GM18507 (cell line): ENCODE measurements at places on chromosomes 6 and 20.
A peak's percentile ranks its signal among the peaks of the same experiment; 100 is the strongest.

- no peak for DNase-seq
Measured at GRCh38 chr20:8860011-8860495, 208.8 kb upstream of the PLCB4 start.

- no peak for DNase-seq
Measured at GRCh38 chr6:125363039-125363823, 61.5 kb upstream of the HDDC2 start.

- no peak for DNase-seq
Measured at GRCh38 chr6:160005861-160006540, 37.1 kb downstream of the IGF2R start.

DNA sequence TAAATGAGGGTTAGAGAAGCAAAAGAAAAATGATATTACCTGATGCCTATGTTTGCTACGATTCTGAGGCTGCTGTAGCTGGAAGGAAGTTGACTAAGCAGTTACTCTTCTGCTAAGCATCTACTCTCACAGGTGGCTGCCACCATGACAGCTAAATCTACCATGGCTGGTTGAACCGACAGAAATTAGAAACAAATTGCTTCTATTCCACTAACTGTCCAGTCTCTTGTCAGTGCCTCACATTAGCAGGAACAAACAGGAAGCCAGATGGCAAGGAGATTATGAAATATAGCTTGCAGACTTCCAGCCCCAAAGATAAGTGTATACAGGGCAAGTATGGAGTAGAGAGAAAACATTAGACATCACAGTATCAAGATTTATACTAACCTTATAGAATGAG, 59.4 kb upstream of the TMEM200A start:
- DNase-seq: no peak

DNA sequence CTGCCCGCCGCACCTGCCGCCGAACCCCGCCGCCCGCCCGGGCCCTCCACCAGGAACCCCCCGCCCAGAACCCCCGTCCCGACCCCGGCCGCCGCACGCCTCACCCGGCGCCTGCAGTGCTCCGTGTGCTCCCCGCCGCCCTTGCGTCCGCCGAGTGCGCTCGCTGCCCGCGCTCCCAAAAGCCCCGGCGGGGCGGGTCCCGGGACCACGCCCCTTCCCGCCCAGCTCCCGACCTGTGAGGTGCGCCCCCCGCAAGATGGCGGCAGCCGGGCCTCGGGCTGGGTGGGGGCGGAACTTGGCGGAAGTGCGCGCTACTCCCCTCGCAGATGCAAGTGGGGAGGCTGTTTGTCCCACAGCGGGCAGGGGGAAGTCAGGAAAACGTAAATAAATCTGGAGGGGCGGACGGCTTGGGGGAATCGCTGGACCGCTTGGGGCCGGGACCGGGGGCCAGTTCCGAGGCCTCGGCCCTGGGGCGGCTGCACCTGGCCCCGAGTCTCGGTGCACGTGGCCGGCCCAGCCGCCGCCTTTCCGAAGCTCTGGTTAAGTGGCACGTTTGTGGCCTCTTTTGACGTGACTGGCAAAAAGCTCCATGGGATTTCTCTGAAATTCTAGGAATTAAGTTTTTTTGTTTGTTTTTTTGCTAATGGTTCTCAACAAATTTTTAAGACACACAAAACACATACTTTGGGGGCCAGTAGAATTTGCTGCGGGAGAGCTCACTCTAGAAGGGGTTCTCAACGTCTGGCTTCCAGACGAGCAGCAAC, at the start of gene EZR:
Gene EZR (minus strand): TSS at position 156 of the 764 bp plus-strand sequence. CDS start 1,275 bp downstream, outside the sequence.
- DNase-seq: peak; percentile 81

DNA sequence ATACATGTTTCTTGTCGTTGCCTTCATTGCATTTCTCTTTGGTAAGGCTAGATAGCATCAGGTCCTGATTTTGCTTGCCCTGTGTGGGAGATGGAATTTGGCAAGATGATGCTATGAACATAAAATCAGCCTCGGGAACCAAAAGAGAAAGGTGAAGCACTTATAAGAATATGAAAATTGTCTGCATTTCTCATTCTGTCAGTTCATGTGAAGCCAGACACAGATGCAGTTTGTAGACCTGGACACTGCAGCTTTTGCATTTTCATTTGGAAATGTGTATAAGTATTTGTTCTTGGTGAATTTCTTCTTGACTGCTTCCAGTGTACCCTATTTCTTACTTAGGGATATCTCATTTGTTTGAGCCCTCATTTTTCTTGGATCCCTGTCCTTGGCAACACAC, 1.3 kb downstream of the YWHAB start:
- no peak for DNase-seq

DNA sequence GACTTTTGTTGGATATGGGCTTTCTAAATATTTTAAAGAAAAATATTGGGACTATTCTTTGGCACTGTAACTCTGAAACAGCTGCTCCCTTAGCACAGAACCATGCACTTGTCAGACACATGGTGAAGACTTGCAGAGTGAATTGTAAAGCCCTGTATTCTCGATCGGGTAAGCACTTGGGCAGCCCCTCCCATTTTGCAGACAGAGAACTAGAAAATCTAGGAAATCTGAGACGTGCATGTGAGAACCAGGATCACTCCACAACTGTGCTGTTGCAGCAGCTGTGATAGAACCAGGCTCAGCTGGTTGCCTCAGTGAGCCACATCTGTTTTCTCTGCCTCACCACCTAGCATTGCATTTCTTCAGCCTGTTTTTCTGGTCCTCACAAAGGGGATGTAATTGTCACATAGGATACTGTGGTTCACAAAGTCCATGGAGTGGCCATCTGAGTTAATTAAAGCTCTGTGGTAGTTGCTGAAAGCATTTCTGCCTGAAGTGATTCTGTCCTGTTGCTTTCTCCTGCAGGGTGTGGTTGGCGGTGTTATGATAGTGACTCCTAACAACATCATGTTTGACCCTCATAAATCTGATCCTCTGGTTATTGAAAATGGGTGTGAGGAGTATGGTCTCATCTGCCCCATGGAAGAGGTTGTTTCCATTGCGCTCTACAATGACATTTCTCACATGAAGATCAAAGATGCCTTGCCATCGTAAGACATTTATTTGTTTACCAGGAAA, 71.8 kb upstream of the HINT3 start:
- DNase-seq: no peak

GRCh38 chr6:36955671-36956445, 1.3 kb downstream of the PI16 start:
- no peak for DNase-seq

DNA sequence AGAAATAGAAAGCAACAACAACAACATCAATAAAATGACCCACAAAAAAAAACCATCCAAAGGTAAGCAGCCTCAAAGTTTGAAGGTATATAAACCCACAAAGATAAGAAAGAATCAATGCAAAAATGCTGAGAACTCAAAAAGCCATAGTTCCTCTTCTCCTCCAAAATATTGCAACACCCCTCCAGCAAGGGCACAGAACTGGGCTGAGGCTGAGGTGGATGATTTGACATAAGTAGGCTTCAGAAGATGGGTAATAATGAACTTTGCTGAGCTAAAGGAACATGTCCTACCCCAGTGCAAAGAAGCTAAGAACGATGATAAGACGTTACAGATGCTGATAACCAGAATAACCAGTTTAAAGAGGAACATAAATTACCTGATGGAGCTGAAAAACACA, 188.8 kb upstream of the BTBD3 start:
- DNase-seq: no peak

DNA sequence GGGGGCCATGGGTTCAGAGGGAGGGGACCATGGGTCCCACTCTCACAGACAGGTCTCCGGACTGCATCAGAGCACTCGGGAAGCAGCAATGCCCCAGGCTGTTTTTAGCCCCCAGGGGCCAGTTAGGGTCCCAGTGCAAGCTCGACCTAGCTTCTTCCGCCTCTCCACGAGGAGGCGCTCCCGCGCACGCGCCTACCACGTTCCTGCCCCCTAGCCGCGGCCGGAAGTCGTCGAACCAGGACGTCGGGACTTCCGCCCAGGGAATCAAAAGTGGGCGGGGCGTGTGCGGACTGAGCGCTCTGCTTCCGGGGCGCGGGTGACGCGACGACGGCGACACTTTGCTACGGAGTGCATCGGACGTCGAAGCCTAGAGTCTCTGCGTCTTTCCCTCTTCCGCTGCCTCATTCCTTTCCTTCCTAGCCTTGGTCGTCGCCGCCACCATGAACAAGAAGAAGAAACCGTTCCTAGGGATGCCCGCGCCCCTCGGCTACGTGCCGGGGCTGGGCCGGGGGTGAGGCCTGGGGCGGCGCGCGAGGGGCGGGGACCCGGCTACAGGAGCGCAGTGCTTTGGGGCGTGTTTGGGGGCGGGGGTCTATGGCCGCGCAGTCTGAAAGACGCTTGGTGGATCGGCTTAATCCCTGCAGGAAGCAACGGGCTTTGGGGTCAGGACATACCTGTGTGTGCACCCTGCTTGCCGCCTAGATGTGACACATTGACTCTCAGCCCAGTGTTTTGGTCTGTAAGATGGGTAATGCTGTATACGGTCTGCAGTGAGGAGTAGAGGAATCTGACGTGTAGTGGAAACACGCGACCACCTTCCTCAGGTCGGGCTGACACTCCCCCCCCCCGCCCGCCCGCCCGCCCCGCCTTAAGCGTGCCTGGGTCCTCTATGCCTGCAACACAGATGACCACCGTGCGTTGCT, at the start of gene PRPF6:
Gene PRPF6 (plus strand): TSS at position 327 of the 923 bp plus-strand sequence. CDS start 114 bp downstream, at position 441.
- peak; percentile 98 for DNase-seq

DNA sequence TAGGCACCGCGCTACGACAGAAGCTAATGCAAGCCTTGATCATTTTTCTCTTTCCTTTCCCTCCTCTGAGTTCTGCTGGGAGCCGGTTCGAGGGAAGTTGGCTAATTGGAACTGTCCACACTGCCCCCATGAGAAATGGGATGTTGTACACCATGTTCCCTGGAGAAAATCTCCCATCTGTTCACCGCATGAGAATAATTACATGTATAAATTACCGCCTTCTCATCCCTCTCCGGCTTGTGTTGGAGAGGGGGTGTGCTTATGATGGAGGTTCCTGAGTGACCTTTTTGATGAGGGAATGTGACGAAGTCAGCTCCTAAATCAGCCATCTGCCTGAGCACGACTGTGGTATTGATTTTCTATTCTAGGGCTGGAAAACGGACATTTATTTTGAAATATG, 320.2 kb upstream of the SULF2 start:
- no peak for DNase-seq

DNA sequence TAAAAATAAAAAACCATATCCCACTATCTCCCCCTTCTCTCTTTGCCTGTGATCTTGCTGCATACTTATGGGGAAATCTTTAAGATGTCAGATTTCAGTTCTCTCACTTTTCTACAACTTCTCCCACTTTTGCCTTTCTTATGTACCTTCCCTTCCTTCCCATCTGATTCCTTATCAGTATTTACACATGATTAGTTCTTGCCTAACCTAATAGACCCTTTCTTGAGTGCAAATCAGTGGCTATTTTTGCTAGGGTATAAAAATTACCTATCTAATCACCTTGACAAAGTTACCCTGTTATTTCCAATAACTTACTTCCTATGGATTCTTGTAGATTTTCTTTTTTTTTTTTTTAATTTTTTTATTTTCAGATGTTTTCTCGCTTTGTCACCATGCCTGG, 75.7 kb downstream of the PTPRA start:
- DNase-seq: no peak

DNA sequence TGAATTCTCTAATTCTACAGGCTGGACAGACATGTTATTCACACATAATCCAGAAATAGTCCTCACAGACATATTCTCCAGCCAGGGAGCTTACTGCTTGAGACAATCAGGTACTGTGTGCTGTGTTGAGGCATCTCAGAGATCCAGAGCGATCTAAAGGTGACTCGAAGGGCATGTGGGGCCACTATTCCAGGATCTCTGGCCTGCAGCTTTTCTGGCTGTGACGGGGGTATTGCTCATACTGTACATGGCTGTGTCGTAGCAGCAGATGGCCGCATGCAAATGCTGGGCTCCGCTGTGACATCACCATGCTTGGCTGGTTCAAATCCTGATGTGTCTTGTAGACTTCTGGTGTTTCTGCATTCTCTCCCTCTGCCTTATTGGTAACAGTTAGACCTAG, 37.8 kb downstream of the CD109 start:
- DNase-seq: no peak

GRCh38 chr6:54467384-54467783, 159.1 kb downstream of the TINAG start:
- DNase-seq: no peak

- DNase-seq: no peak
Measured at GRCh38 chr20:44549123-44549522, 27.3 kb upstream of the SERINC3 start.
